ENCODE measurements at places on chromosomes 6 and 20.

- DNase-seq, result peak; percentile 12
These were observed 211.9 kb upstream of the RNF24 start for GRCh38 chr20:4227085-4227821.

- DNase-seq, result peak; percentile 92
These were observed 7.8 kb upstream of the APMAP start for GRCh38 chr20:25000268-25000801.

DNA sequence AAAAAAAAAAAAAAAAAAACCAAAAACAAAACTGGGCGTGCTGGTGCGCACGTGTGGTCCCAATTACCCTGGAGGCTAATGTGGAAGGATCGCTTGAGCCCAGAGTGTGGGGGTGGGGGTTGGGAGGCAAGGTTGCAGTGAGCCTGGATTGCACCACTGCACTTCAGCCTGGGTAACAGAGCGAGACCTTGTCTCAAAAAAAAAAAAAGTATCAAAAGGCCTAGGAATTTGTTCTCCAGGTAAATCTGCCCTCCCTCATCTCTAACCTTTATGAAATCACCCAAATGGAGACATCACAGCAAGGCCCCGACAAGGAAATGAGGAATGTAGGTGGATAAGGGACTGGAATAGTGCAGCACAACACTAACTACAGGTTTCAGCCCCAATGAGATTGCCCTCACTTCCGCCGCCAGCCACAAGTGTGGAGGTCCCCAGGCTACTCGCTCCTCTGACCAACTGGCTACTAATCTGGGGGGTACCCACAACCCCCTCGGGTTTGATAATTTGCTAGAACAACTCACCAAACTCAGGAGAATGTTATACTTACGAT, 36.8 kb upstream of the DDR1 start:
- no peak for DNase-seq

- DNase-seq, result no peak
These were observed 133.3 kb downstream of the WDR27 start for GRCh38 chr6:169568314-169569087.

DNA sequence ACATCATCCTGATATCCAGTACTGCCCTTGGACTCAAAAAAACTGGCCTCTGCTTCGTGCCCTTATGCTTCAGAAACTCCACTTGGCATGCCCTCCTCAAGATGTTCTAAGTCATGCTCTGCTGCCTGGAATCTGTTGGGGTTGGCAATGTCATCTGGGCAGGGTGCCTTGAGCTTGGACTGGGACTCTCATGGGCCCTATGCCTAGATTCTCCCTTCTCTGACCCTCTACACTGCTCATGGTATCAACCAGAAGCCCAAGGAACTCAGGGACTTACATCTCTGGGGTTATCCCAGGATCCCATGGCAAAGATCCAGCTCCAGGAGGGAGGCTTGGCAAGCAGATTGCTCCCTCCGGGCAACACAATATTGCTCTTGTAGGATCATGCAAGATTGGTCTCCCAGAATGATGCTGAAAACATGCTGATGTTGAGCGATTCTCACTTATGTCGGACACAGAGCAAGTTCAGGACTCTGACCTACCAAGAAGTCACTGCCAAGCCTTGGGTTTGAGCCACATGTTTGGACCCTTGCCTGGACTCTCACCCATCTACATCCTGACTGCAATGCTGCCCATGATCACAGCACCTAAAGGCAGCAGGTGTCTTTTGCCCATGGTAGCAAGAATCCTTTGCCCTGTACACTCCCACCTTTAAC, 88.8 kb downstream of the ADAT2 start:
- DNase-seq, result no peak

DNA sequence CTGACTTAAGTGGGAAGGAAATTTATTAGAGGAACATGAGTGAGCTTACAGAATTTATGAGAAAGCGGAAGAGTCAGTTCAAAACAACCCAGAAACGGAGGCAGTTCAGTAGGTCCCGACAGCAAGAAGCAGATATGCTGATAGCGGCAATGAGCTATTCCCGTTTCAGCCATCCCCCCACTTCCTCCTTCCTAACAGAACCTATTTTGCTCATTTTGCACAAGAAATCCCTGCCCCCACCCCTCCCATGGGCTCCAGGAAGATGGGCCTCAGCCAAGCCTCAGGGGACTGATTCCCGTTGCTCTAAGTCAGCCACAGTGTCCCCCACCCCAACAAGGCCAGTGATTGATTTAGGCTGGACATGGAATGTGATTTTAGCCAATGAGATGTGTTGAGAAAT, 157.5 kb downstream of the CEBPB start:
- DNase-seq, result no peak

GRCh38 chr6:2744209-2744771, 6.4 kb downstream of the MYLK4 start:
- no peak for DNase-seq

DNA sequence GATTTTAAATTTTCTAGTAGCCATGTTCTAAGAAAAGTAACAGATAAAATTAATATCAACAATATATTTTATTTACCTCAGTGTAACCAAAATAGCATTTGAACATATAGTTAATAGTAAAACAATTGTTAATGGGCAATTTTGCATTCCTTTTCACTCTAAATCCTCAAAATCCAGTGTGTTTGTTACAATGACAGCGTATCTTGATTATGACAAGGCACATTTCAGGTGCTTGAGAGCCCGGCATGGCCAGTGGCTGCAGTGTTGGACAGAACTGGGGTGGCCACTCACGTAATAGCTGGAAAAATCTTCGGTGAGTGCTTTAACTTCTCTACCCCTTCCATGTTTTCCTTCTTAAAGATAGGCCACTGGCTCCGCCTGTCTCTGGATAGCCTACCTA, 248.0 kb upstream of the RREB1 start:
- no peak for DNase-seq

- DNase-seq, result no peak
These were observed 312.7 kb downstream of the LAMA2 start for GRCh38 chr6:129195643-129196042.

DNA sequence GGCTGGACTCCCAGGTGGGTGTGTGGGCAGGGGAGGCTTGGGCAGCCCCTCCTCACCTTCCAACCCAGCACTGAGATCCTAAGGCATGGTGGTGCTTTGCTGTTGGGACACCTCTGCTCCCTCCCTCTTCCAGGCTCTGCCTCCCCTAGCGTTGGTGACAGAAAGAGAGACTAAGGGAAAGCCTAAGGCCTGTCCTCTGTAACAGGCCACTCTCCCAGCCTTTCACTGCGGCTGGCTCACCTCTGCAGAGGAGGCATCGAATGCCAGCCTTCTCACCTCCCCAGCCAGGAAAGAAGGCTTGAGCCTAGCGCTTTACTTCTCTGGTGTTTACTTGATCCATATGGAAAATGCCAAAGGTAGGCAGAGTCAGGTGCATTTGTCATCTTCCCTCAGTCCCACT, 3.5 kb upstream of the CDH26 start:
- no peak for DNase-seq

DNA sequence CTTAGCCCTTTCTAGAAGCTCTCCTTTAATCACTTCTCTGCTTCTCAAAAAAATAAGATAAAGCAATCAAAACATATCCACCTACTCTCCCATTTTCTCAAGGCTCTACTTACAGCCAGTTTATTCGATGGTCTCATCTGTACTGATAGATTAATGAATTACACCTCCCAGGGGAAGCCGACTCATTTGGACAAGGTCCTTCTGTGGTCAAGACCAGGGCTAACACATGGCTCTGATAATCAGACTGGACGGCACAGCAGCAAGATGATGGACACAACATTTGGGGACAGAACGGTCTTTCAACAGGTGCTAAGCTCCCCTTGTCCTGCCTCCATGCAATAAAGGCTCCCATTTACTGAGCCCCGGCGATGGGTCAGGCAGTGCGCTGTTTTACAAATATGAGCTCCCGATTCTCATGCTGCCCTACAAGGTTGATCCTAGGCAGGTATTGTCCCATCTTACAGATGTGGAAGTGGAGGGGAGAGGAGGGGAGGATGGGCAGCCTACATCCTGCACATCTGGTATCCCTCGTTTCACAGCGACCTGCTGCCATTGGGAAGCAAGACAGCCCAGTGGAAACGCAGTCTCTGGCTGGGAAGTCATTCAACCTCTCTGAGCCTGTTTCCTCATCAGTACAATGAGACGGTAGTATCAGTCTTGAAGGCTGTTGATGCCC, 15.7 kb downstream of the CPNE5 start:
- no peak for DNase-seq

Measured in hematopoietic multipotent progenitor cell treated with erythropoietin and hydrocortisone succinate and interleukin-3 and kit ligand, for 15 days (in vitro differentiated cells).